ENCODE measurements at places on chromosomes 1 and 21.

DNA sequence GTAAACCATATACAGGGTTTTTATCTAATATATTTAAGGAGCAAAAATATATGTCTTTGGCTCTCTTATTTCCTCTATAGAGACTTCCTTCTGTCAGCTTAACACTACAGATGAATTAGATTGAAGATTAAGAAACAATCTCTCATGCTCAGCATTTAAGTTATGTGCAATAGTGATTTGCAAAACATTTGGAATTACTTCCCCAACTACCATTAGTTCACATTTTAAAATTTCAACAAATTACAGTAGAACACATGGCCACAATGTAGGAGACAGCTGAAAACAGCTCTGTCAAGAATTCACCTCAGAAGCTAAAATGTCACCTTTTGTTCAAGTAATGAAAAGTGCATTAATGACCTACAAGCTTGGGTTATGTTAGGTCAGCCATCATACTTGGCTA is 177.9 kb downstream of the EIF4G3 start:
- DNase-seq = no peak

DNA sequence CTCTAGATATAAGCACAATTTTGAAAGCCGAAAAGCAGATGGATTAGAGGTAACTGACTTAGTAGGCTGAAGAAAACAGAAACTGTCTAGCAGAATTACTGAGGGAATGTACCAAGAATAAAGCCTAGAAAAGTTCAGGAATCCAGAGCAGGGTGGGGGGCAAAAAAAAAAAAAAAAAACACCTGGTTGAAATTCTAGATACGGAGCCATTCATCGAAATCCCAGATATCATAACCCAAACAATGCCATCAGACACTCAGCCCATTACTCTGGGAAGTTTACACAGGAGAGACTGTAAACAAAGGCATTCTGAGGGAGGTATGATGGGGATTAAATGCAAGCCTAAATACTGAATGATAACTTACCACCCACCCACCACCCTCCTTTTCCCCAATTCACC is 45.6 kb downstream of the ENAH start:
- no peak for DNase-seq

DNA sequence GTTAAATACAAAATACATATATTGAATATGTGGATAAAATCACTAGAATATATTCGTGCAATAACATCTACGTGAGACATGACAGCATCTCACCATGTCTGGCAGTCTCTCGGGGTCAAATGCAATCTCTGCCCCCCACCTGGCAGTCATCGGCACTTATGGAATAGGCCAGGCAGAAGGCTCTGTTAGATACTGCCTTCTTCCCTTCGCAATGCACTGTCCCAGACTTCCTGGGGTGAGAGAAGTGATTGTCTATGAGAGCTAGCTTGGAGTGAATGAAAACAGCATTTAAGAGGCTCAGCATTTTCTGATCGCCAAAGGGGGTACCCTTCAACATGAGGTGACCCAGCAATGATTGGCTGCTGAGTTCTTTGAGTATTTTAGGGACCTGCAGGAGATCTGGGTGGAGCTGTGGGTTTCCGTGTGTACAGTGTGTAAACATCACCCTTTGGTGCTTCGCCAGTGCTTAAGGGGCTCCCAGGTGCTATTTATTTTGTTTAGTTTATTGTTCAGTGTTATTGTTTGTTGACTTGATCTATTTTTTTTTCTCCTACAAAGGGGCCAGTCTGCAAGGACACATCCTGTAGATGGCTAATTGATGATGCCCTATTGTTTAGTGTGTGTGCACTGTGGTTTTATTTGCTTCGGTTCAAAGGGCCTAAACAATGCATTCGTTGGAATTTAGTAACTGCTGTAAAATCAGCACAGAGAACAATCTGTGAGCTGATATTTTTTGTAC is 10.2 kb downstream of the ERG start:
- DNase-seq = no peak

DNA sequence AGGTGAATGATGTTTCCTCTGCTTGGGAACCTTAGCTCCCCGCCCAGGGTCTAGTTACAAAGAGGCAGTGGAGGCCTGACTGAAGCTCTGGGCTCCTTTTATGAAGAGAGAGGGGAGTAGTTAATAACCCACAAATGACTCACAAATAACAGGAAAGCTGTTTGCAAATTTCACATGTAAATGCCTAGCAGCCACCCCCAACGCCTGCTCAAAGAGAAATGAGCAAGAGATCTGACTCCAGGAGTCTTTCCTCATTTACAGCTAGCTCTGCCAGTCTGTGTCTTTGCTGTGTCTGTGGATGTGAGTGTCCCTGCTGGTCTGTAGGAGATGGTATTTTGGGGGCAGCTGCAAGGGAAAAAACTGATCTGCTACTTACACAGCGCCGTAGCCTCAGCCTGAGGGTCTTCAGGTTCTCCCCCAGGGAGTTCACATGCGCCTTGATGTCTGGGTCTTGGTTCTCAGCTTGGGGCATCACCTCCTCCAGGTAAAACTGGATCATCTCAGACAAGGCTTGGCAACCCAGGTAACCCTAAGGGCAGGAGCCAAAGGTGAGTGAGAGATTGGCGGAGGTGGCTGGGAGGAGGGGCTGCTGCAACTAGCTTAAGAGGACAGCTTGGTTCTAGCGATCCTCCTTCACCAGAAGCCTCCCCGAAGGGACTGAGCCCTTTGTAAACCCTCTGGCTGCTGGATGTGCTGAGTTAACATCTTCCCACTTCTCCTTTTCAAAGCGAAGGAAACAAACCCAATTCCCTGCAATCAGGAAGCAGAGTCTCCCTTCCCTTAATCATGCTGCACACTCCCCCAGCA is at the start of gene IL19:
TSS of gene IL19 (plus strand) at position 243 of the 807 bp plus-strand sequence. CDS start 65,890 bp downstream, outside the sequence.
- no peak for DNase-seq

- peak; percentile 96 for DNase-seq
Observed at GRCh38 chr1:40257688-40258444, at the start of gene ZMPSTE24. Gene ZMPSTE24, plus strand, starts transcription at chr1:40258236. Its CDS starts 36 bp downstream, at chr1:40258272.

- no peak for DNase-seq
Observed at GRCh38 chr21:29302359-29302875, 3.7 kb downstream of the BACH1 start.

DNA sequence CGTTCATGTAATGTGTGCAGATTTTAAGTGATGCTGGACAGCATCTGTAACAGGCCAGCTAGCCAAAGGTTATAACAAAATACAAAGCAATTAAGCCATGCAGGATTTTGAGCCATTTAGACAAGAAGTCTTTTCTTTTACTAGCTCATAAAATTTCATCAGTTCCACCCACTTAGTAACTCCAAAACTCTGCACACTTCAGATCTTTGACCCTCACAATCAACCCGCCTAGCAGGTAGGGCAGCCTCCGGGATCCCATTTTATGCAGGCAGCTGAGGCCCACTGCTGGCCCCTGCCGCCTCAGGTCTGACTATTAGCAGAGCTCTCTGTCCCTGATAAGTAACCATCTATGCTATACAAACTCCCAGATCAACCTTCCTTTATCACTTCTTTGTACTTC is 9.2 kb downstream of the LBR start:
- no peak for DNase-seq

DNA sequence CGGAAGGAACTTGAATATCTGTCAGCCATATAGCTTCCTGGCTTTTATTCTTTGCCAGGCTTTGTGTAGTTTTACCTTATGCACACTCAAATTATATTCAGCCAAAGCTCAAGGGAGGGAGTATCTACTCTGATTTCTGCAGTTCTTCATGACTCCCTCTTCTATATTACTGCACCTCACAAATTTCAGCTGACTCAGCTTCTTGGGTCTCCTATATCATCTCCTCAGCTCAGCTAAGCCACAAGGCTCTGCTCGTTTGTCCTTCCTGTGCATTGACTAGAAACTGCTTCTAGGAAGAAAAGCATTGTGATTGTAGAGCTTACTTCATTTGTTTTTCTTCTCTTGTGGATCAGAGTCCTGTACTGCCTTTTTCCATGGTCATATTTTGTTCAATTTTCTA is 37.4 kb downstream of the BTBD8 start:
- no peak for DNase-seq

DNA sequence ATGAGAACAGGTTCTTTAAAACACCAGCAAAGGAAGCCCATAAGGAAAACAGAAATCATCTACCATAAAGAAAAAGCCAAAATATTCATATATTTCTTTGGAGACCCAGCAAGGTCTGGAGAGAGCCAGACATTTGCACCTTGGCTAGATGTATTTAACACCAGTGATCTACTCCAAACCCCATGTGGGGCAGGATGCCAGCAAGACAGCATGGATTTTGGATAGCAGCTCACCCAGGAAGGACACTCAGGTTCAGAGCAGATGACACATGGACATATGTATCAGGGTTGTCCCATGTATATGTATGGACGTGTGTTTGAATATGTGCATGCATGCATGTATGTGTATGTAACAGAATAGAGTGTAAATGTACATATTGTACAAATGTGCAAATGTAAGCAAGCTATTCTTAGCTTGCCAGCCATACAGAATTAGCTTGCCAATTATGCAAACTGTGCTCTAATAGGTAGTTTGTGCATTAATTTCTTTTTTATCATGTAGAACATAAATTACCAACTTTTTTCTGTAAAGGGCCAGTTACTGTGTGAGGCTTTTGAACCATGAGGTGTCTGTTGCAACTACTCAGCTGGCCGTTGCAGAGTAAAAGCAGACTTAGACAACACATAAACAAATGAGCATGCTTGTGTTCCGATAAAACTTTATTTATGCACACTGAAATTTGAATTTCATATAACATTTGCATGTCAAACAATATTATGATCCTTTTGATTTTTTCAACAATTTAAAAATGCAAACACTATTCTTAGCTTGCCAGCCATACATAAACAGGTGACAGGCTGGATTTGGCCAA is 73.5 kb upstream of the KAZN start:
- no peak for DNase-seq

GRCh38 chr1:33438364-33439160 is 7.7 kb upstream of the PHC2 start:
- no peak for DNase-seq

DNA sequence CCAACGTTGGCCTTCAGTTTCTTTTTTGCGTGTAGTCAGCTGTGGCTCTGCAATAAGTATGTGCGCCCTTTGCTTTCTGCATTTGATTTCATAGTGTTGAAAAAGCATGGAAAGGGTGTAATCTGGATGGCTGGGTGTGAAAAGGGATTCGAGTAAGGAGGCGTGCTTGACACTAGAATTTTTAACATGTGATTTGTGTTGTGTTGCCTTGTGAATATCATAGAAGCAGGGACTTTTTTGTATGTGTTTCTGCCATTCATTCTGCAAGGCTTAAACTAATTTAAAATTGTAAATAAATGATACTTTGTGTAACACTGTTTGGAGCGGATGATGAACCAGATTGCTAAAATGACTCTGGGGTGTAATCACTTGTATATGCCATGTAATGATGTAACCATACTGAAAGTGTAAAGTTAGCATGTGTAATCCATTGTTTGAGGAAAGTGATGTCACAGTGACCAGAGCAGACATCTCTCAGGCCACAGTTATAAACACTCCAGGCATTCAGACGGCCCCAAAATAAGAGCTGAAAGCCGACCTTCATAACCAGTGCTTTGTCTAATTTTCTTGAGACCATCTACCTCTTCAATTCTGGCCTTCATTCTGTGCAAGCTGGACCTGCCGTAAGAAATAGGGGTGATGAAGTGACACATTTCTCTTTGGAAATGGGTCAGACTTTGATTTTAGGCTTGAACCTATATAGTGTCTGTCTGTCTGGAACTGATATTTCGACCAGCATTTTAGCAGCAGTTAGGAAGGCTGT is 618 bp downstream of the SH3BGR start:
- no peak for DNase-seq

DNA sequence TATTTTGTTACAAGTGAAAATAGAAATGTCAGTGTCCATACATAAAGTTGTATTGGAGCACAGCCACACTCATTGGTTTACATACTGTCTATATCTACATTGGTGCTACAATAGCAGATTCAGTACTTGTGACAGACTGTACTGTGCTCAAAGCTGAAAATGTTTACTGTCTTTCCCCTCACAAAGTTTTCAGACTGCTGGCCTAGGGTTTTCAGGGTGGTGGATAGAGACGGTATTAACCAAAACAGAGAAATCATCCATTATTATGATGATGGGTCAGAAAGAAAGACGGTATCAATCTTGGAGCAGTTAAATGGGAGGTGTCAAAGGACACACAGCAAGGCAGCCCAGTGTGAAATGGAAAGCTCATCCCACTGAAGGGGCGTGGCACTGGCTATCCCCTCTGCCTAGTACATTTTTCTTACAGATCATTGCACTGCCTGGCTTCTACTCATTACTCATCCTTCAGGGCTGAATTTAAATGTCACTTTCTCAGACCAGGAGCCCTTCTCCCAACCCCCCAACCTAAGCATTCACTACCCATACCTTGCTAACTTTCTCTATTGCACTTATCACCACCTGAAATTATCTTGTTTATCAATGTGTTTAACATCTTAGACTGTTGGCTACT is 10.2 kb downstream of the JAK1 start:
- no peak for DNase-seq

GRCh38 chr1:186409091-186409490 is 33.5 kb downstream of the ODR4 start:
- no peak for DNase-seq

DNA sequence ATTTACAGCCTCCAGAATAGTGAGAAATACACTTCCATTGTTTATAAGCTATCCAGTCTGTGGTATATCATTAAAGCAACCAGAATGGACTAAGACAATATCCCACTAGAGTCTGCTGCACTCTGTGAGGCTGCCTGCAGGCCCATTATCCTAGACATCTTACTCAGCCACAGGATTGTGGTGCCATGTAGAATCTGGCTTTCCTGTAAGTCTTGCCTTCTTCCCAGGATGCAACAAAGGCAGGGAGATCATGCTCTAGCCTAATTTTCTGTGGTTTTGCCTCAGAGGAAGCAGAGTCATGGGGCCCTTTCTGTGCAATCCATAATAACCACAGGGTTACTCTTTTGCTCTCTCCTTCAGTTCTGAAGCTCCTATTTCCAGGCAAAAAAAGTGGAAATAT is 299.1 kb upstream of the DEPDC1 start:
- no peak for DNase-seq

- DNase-seq = no peak
Observed at GRCh38 chr1:117584181-117584580, 21.7 kb upstream of the TENT5C start.

- no peak for DNase-seq
Observed at GRCh38 chr1:31467005-31467674, 54.1 kb downstream of the SERINC2 start.

GRCh38 chr1:204094313-204094729 is 21.4 kb downstream of the SOX13 start:
- no peak for DNase-seq

DNA sequence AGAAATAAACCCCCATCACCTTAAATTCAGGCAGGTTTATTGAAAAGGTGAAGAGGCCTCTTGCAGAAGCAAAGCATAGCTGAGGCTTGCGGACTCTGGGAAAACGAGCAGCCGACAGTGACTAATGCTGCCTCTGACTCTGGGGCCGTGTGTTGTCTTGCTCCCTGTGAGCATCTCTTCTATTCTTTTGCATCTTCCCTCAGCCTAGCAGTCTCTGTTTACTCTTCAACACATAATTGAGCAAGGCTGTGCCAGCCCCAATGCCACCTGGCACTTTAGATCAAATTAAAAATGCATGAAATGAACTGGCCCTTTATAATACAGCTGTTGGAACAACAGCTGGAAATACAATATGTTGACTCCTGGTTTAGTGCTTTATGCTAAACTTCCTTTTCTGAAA is 18.4 kb upstream of the REG4 start:
- no peak for DNase-seq

- no peak for DNase-seq
Observed at GRCh38 chr1:214453109-214453722, 98.2 kb downstream of the PTPN14 start.

- no peak for DNase-seq
Observed at GRCh38 chr1:232610192-232610901, 19.6 kb downstream of the SIPA1L2 start.

- no peak for DNase-seq
Observed at GRCh38 chr21:38054334-38054733, 138.1 kb upstream of the KCNJ6 start.
